ENCODE measurements at places on chromosomes 12 and 14.

DNA sequence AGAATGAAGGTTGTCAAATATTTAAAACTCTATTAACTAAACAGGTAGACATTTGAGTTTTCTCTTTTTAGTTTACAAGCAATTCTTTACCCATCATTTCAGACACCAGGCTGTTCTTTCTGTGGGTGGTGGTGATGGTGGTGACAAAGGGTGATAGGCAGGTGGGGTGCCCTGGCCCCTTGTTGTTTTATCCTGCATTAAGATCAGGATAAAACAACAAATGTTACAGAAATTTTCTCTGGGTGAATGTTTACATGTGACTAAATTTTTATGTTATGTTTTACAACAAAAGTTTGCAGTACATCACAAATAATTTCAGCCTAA is 85.9 kb upstream of the MDM1 start:
- no peak for DNase-seq

GRCh38 chr12:40727774-40728483 is 35.7 kb downstream of the CNTN1 start:
- DNase-seq, result no peak

GRCh38 chr12:67833602-67834001 is 155.6 kb upstream of the IFNG-AS1 start:
- no peak for DNase-seq

GRCh38 chr12:104707794-104708558 is 250.1 kb downstream of the SLC41A2 start:
- no peak for DNase-seq

- no peak for DNase-seq
Observed at GRCh38 chr14:23402296-23403138, 5.6 kb downstream of the MYH6 start.

Measured in stimulated activated CD4-positive, alpha-beta T cell treated with anti-CD3 and anti-CD28 coated beads, Interleukin-15, amount 100 ng/mL, for 1 hour (primary cell).